Hepatocyte (in vitro differentiated cells): ENCODE measurements at places on chromosomes 4 and X.

DNA sequence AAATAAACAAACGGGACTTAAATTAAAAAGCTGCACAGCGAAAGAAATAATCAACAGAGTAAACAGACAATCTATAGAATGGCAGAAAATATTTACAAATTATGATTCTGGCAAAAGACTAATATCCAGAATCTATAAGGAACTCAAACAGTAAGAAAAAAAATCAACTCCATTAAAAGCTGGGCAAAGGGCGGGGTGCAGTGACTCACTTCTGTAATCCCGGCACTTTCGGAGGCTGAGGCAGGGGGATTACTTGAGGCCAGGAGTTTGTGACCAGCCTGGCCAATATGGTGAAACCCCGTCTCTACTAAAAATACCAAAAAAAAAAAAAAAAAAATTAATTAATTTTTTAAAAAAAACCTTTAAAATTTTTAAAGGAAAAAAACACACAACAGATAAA, 109.0 kb downstream of the ATP11C start:
- no peaks in the 10 kb centered on the region for H3K4me1 ChIP-seq
- no peak for DNase-seq
- no peaks in the 10 kb centered on the region for H3K27me3 ChIP-seq
- H3K4me3 ChIP-seq = no peak overlapping the region
- no peaks in the 10 kb centered on the region for H3K36me3 ChIP-seq
- no peak overlapping the region for H3K27ac ChIP-seq

DNA sequence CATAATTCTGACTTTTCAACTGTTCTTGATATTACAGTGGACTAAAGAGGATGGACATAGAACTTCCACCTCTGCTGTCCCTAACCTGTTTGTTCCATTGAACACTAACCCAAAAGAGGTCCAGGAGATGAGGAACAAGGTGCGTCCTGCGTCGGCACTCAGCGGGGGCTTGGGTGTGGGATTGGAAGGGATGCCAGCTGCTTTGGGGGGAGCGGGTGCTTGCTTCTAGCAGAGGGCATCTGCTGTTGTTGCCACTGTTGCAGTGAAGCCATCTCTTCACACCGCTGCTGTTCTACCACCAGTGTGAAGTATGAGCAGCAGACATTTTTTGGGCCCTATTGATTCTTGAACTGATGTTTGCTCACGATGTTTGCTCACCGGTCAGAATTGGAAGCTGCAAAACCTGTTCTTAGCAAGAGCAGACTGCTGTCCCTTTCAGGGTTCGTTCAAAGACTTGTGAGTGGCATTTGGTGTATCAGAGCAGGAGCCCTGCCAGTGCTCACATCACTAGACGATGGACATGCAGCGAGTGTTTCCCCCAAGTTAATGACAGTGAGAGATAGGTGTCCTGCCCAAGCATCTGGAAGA, 55.4 kb downstream of the NOP14 start:
- peaks cover 3% of the 10 kb centered on the region for H3K4me1 ChIP-seq
- DNase-seq = peak; percentile 34
- no peak overlapping the region for H3K4me3 ChIP-seq
- H3K27me3 ChIP-seq = no peaks in the 10 kb centered on the region

GRCh38 chr4:175639346-175639745, 172.7 kb downstream of the GPM6A start:
- no peaks in the 10 kb centered on the region for H3K36me3 ChIP-seq
- H3K27me3 ChIP-seq = no peaks in the 10 kb centered on the region
- H3K27ac ChIP-seq = no peak overlapping the region
- no peak for DNase-seq

- no peak for DNase-seq
- no peaks in the 10 kb centered on the region for H3K36me3 ChIP-seq
- H3K4me3 ChIP-seq = no peak overlapping the region
- H3K4me1 ChIP-seq = peaks cover 5% of the 10 kb centered on the region
- H3K27me3 ChIP-seq = no peaks in the 10 kb centered on the region
- no peak overlapping the region for H3K27ac ChIP-seq
Measured at GRCh38 chrX:16022580-16023200, 100.7 kb upstream of the GRPR start.

GRCh38 chr4:127479031-127479622, 153.6 kb upstream of the INTU start:
- H3K27me3 ChIP-seq = no peaks in the 10 kb centered on the region
- no peaks in the 10 kb centered on the region for H3K4me1 ChIP-seq
- no peaks in the 10 kb centered on the region for H3K36me3 ChIP-seq
- peak; percentile 68 for DNase-seq
- H3K4me3 ChIP-seq = no peak overlapping the region
- H3K27ac ChIP-seq = peak overlapping the region; percentile 5

DNA sequence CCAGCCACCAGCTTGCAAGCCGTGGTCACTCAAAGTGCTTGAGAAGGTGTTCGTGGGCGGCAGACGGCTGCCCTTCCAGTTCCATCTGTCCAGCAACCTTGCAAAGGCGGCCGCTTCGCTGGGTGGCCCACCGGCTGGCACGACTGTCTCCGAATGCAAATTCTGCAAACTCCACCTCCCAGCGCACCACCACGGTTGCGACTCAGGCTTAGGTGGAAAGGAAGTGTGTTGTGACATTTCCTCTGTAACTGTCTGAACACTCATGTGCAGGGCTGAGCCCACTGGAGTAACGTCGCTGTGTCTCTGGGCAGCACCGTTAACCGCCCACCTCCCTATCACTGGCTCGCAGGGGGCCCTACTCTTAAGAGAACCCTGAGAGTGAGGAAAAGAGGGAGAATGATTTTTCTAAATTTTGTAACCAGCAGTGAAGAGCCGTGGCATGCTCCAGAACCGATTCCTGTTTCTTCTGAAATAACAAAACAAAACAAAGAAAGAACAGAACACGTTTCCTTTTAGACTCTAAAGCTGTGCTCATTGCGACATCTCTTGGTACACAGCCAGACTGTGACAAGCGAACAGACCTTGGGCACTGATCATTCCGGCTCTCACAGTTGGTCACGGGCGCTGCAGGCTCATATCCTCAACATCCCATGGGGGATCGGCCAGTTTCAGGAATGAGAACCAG, at the start of gene P2RY8:
P2RY8 (minus strand) TSS at position 155 of the 685 bp plus-strand sequence. CDS start 70,627 bp downstream, outside the sequence.
- H3K4me1 ChIP-seq = no peaks in the 10 kb centered on the region
- no peak within 1 kb of the TSS for H3K27ac ChIP-seq
- DNase-seq = peak; percentile 43
- H3K27me3 ChIP-seq = no peaks in the 10 kb centered on the region

- DNase-seq = no peak
- no peaks in the 10 kb centered on the region for H3K27me3 ChIP-seq
- no peak overlapping the region for H3K4me3 ChIP-seq
- no peaks in the 10 kb centered on the region for H3K36me3 ChIP-seq
Measured at GRCh38 chrX:14354521-14354920, 174.8 kb upstream of the GLRA2 start.

- H3K36me3 ChIP-seq = no peaks in the 10 kb centered on the region
- no peak overlapping the region for H3K4me3 ChIP-seq
- H3K27me3 ChIP-seq = peaks cover 43% of the 10 kb centered on the region
- H3K27ac ChIP-seq = no peak overlapping the region
Measured at GRCh38 chrX:72307646-72308051, 1.9 kb upstream of the CITED1 start.

DNA sequence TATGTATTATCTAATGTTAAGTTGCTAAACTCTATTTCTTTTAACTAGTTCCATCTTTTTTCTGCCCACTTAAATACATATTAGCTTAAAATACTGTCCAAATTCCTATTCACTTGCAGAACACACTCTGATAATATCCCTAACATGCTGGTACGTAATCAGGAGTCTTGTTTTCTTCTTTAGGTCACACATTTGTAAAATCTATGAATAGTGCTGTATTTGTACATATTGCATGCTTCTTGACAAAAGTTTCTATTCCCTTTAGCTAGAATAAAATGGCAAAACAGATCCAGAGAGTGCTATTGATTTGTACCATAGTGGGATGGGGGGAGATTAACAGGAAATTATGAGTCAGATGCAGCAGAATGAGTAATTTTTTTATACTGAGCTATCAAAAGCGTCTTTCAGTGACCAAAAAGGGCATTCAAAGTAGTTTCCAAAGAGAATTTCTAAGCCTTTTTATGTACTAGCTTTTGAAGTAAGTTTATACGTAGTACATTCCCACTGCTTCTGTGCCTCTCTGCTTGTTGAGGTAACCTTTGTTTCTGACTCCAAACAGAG, 126.5 kb downstream of the PTPN13 start:
- no peak for DNase-seq
- peak overlapping the region; percentile 19 for H3K27ac ChIP-seq
- no peak overlapping the region for H3K4me3 ChIP-seq
- H3K4me1 ChIP-seq = no peaks in the 10 kb centered on the region

DNA sequence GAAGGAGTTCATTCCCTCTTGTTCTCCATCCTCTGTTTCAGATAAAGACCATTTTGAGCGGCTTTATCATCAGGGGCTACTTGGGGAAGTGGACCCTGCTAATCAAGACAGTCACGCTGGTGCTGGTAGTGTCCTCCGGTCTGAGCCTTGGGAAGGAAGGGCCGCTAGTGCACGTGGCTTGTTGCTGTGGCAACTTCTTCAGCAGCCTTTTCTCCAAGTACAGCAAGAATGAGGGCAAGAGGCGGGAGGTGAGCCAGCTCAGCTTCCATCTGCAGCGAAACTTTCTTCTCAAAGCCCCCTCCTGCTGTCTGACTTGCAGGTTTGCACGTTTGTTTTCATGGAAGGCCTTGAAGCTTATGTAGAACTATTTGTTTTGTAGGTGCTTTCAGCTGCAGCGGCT, 49.5 kb downstream of the CLCN4 start:
- H3K27ac ChIP-seq = no peak overlapping the region
- no peaks in the 10 kb centered on the region for H3K4me1 ChIP-seq
- DNase-seq = no peak
- H3K4me3 ChIP-seq = no peak overlapping the region
